ENCODE measurements at places on chromosomes 6 and 20.

GRCh38 chr20:63351326-63351700, 9.8 kb downstream of the CHRNA4 start:
- no peak for DNase-seq

DNA sequence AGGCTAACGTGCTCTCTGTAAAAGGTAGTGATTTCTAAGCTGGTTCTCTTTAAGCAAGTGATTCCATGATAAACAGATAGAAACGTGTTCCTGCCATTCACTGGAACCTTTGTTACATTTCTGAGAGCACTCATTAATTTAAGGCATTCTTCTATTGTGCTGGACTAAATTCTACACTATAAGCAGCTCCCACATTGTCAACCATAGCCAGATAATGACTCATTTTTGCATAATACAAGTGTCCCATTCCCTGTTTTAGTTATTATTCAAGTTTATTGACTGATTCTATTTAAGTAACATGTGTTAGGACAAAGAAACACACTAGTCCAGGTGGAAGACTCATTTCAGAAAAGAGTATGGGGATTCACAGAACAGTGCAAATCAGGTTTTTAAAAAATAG, 13.5 kb upstream of the XRN2 start:
- no peak for DNase-seq

DNA sequence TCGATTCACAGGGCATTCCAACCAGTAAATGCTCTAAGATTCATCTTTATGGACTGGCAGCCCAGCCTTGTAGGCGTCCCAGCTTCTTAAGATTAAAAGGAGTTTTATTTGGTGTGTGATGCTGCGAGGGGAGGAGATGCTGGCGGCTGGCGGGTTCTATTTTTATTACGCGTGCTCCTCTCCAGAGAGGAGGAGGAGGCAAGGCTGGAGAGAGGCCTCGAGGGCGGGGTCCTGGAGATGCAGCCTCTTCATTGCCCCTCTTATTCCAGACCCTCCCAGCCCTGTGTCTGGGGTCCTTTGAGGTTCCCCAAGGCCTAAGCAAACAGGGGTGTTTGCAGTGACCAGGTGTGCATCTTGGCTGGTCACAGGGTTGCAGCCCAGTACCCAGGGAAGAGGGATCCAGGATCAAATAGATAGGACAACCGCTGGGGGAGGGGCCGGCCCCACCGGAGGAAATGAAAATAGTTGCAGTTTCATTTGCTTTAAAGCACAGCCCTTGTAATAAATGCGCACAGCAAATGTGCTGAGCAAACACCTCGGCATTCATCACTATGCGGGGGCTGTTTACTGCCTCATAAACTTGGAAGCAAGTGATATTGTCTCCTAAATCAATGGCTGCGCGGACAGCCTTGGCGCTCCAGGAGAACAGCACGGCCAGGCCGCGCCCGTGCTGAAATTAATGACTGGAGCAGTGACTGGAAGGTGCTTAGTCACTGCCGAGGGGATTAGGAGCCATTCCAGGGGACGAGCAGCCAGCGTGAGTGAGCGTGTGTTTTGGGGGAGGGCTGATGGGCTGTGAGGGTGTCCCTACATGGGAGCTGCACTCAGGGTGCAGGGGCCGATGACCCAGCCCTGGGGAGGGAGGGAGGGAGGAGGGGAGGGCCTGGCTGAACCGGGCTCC, 83.0 kb downstream of the TMEM242 start:
- DNase-seq: no peak

DNA sequence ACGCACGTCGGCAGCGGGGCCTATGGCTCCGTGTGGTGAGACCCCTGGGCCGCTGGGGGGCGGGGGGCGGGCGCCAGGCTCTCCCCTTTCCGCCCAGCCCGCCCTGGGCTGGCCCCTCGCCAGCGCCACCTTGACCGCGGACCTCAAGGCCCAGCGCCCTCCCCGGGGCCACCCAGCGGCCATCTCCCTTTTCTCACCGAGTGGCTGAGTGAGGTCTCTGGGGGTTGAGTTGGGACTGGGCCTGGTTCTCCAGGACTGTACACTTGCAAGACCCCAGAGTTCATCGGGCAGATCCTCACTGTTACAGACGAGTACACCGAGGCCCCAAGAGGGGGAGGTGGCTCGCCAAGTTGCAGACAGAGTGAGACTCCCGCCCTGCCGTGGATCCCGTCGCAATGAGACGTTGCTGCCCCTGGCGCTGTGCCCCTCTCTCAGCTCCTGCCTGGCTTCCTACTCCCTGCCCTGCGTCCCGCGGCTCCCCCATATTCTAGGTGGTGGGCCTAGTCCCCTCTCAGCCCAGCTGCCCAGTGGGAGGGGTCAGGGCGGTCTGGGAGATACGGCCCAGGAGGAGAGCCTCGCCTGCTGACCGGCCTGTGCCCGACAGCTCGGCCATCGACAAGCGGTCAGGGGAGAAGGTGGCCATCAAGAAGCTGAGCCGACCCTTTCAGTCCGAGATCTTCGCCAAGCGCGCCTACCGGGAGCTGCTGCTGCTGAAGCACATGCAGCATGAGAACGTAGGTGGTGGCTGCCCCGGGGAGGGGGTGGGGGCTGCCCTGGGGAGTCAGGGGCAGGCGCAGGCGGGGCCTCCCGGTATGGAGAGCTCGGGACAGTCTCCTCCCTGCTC, 576 bp downstream of the MAPK13 start:
- peak; percentile 29 for DNase-seq

DNA sequence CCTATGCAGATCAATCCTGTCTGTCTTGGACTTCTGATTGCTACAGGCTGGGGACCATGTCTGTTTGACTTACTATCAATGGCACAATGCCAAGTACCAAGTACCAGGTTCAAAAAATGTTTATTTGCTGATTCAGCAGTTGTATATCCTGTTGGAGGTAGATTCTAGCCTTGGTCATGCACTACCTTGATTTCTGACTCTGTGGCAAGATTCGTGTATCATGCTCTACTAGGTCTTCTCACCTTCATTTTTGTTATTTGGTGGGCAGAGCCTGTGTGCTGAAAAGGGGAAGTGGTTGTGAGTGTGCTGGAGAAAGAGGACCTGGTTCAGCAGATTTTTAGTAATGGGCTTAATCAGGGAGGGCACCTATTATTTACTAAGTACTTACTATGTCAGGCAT, 192.4 kb upstream of the MYLIP start:
- DNase-seq: no peak

DNA sequence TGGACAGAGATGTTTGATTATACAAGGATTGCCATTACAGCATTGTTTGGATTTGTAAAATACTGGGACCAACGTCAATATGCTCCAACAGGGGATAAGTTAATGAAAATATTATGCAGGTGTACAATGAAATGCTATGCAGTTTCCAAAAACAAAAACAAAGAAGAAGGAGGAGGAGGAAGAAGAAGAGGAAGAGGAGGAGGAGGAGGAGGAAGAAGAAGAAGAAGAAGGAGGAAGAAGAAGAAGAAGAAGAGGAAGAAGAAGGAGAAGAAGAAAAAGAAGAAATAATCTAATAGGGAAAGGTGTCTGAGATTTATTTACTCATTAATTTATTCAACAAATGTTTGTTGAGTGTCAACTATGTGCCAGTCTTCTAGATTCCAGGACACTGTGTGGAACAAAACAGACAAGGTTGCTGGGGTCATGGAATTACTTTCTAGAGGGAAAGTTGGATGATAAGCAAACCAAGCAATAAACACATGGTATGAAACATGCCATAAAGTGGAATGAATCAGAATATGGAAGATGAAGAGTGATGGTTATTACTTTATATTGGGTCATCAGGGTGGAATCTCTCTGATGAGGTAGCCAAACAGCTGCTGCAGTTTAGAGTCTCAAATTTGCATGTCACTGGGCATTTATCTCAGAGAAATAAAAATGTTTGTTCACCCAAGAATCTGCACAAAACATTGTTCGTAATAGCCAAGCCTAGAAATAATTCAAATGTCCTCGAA, 6.3 kb upstream of the TRIM27 start:
- DNase-seq: no peak

DNA sequence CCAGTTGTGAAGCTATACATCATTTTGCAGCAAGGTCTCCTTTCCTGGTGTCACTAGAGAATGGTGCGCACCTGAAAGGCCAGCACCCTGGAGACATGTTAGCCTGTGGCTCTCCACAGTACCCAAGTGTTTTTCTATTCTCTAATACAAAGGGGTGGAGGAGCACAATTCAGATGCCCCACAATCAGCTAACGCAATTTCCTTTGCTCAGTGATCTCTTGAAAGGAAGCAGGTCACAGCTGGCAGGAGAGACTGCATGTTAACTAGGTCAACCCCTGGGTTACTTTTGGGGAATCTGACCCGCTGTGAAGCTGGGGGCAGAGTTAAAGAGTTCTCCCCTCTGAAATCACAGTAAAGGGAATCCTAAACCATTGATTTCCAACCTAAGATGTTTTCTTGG, 92.5 kb downstream of the B3GAT2 start:
- no peak for DNase-seq

GRCh38 chr6:149683256-149683859, 34.5 kb downstream of the LATS1 start:
- DNase-seq: no peak

- DNase-seq: no peak
Observed at GRCh38 chr6:73956305-73956704, 260.3 kb downstream of the CD109 start.

DNA sequence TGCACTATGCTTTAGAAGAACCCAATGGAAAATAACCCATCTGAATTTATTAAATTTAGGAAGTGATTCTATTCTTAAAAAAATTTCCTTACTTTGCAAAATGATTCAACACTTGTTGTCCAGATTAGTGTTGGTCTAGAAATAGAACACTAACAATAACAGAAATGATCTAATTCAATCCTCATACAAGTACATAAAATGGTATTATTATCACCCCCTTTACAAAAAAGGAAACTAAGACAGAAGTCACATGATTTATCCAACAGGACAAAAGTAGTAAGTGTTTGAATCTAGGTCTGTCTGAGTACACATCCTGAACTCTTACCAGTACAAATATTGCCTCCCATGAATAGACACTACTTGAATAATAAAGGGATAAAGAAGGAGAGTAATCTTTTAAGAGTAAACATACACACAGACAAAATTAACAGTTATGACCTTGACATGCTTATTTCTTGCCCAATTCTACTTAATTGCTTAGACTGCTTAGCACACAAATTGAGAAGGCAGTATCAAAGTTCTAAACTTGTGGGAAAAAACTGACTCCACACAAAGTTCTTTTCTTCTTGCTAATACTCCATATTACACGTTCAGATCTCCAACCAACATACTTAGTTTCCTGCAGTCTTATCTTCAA, 195.4 kb upstream of the RUNX2 start:
- DNase-seq: no peak

GRCh38 chr6:158500016-158500735, 59.7 kb upstream of the TMEM181 start:
- no peak for DNase-seq

GRCh38 chr20:297925-298775, 780 bp downstream of the ZCCHC3 start:
- DNase-seq: peak; percentile 28

DNA sequence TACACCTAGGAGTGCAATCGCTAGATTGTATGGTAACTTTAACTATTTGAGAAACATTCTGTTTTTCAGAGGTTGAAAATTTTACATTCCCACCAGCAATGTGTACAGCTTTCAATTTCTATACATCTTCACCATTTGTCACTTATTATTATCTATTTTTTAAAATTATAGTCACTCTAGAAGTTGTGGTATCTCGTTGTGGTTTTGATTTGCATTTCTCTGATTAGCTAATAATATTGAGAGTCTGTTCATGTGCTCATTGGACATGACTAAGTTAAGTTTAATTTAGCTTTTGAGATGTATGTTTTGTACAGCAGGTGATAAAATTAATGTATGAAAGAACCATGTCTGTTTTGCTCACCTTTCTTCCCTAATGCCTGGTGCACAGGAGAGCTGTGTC, 34.8 kb upstream of the PLCB1 start:
- DNase-seq: no peak

DNA sequence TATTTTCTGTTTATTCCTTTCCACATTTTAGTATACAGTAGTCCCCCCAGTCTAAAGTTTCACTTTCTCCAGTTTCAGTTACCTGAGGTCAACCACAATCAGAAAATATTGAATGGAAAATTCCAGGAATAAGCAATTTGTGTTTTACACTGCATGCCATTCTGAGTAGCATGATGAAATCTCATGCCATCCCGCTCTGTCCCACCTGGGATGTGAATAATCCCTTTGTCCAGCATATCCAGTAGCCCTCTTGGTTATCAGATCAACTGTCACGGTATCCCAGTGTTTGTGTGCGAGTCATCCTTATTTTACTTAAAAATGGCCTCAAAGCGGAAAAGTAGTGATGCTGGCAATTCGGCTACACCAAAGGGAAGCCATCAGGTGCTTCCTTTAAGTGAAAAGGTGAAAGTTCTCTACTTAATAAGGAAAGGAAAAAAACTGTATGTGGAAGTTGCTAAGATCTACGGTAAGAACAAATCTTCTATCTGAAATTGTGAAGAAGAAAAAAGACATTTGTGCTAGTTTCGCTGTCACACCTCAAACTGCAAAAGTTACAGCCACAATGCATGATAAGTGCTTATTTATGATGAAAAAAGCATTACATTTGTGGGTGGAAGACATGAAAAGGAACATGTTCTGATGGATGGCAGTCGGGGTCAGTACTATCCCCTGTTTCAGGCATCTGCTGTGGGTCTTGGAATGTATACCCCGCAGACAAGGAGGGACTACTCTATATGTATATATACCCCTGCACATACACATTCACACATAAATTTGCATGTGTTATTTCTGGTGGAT, 11.3 kb downstream of the NOX3 start:
- DNase-seq: no peak

- DNase-seq: no peak
Observed at GRCh38 chr6:112281821-112282615, 27.7 kb upstream of the LAMA4 start.

DNA sequence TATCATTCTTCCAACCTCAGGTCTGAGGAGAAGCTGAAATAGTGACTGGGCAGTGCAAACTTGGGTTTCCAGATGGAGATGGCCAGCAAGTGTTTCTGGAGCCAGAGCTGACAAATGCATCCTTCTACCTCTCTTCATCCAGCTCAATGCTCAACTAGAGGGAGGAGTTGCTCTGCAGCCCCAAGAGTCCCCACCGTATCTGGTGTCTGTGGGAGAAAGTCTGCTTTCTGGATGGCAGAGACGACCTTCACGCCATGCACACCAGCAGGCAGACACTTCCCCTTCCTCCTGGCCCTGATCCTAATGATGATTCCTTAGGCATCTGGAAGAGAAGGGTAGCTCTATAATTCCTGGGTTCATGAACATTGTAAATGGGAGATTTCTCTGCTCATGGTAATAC, 127.4 kb upstream of the SPACA1 start:
- no peak for DNase-seq

DNA sequence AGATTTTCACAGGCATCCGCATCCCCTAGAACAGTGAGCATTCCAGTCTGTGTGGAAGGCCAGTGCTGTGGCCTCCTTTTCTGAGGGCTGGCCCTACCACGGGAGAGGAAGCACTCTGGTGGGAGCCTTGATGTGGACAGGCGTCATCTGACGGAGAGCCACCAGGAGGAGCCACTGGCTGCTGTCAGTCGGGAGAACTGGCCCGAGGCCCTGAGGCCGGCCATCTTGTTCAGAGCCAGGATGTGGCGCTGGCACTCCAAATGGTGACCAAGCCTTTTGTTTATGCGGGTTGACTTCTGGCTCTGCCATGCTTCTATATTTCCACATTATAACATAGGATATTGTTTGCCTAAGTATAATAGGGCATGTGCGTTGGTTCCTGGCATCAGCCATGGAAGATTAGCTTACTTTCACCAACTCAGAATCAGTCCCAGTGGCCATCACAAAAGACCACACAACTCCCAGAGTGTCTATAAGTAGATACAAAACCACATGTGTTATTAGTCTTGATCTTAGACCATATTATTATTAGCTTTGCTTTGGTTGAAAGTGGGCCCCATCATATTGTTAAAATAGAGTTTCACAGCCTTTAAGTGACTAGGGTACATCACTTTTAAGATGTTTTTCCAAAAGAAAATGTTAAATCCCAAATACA, 273.9 kb upstream of the TAB2 start:
- no peak for DNase-seq
